ENCODE measurements at places on chromosomes 7 and 10. TPM values are rescaled to one million over a fixed set of nuclear protein-coding genes. Genes with fewer than 3 reads are reported as not detected.

The AGMO gene
- total RNA-seq: 0.36 TPM

The BLNK gene
- total RNA-seq: 1.4 TPM

- no peak for DNase-seq
These were observed 8.4 kb upstream of the LMOD2 start for GRCh38 chr7:123647106-123647730.

DNA sequence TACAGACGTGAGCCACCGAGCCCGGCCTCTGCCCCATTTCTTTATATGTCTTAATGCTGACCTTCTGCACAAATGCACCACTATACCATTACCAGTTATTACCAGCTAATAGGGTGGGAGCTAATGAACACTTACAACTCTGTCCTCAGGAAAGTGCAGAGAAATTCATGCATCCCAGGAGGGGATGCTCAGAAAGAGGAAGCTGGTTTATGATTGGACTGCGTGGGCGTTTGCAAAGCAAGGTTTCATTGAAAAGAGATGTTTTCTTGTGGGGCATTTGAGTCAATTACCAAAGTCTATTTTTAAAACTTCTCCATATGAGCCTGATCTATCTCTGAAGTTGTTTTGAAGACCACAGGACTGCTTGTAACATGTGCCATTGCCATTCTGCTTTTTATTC, 417.7 kb upstream of the CELF2 start:
- no peak for DNase-seq

DNA sequence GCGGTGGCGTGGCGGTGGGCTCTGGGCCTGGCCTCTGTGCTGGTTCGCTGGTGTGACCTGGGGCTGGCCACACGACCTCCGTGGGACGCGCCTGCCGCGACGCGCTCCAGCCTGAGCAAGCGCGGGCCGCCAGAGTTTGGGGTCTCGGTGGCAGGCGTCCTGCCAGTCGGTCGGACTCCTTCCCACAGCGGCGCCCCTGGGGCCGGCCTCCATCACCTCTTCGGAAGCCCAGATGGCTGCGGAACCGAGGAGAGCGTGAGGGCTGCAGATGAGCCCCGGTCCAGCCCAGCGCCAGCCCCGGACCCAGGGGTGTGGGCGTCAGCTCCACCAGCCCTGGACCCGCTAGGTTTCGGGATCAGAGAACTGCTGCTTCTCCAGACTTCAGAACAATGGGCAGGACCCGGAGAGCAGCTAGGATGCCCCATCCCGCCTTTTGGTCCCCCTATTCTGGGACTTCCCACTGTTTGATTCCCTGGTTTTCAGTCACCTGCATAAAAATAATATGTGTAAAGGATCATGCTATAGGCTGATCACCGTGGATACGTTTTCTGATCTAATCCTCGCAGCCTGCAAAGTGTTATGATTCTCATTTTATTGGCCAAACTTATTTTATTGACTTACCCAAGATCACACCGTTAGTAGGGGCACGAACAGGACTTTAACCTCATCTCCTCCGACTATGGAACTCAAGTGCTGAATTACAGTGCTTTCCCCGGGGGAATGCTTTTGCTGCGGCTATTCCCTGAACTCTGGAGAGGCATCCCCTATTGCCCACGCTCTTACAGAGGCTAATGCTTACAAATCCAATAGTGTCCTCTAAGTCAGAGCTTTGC, 2.8 kb downstream of the CYP26C1 start:
- DNase-seq: no peak
